ENCODE measurements at places on chromosomes 16 and 17.

DNA sequence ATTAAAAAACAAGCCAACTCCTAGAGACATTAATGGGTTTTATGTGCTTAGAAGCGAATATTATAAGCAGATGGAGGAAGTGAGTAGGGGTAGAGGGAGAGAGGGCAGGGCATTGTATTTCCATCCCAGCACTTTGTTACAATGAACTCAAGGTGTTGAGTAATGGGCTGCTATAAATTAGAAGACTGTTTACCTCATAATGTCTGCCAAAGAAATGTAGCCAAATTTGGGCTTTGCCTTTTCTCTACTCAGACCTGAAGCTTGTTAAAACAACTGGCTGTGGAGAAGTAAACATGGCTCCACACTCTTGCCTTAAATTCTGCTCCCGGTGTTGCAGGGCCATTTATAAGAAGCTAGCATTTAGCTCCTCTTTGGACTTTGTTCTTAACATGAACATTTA, 134.7 kb downstream of the PMP22 start:
- no peak for DNase-seq

DNA sequence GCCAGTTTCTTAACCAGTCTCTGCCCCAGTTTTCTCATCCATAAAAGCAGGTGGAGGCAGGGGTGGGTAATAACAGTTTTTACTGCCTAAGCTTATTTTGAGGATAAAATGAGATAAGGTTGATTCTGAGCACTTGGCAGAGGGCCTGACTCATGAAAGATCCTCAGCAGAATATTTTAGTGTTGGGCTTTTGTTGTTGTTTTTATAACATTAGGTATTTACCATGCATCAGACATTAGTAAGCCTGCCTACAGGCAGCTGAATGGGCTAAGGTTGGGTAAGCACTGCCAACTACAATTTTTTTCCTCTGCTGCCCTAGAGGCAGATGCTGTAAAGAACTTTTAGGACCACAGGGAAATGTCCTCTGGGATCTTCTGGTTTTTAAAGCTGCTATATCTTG, 43.1 kb downstream of the SCNN1G start:
- no peak for DNase-seq

DNA sequence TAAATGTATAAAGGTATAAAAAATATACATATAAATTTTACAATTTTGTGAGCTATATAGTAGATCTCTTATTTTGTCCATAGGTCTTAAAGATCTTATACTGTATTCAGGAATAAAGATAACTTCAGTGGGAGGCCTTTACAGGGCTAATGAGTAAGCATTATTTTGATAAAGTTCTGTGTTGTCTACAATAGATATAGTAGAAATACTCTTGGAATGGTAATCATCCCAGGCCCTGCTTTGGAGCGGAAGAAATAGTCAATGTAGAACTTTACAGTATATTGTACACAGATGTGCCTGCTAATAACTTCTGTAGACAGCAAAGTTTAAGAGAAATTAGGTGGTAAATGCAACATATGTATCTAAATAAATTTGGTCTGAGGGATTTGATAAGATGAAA, 42.6 kb downstream of the TENT4B start:
- no peak for DNase-seq

DNA sequence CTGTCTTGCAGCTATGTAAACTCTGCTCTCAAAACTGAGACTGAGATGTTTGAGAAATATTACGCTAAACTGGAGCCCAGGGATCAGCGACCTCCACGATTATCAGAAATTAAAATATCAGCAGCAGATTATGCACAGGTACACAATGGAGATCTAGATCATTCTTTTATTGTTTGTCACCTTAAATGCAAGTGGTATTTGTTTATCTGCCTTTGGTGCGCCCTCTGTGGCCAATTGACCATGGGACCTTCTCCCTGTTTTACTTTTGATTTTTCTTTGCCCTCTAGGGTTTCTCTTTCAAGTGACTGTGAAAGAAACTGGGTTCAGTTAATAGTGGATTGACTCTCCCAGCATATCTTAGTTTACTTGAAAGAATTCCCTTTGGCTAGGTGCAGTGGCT, 42.1 kb downstream of the PRSS54 start:
- no peak for DNase-seq

GRCh38 chr16:66751992-66752322, 548 bp upstream of the DYNC1LI2 start:
- no peak for DNase-seq
